Bladder microvascular endothelial cell (primary cell): ENCODE measurements at places on chromosomes 6 and 20. TPM values are rescaled to one million over a fixed set of nuclear protein-coding genes. Genes with fewer than 3 reads are reported as not detected.

The HTR1E gene
- total RNA-seq = not detected in 2 replicates

The LY86 gene
- total RNA-seq = not detected in 2 replicates

The NCOA6 gene
- total RNA-seq = 3.2 and 7.4 TPM in 2 replicates

The KHDC1L gene
- total RNA-seq = not detected in 2 replicates

The REM1 gene
- total RNA-seq = 0.06 TPM in 1 of 2 replicates, not detected in the other

The KIF6 gene
- total RNA-seq = 0.25 TPM in 1 of 2 replicates, not detected in the other

The PIGT gene
- 13.0 and 30.6 TPM in 2 replicates for total RNA-seq

The AKIRIN2 gene
- total RNA-seq = 10.4 and 19.4 TPM in 2 replicates
